ENCODE measurements at places on chromosomes 5 and 9.

GRCh38 chr5:113117543-113118115 is 141.0 kb downstream of the DCP2 start:
- DNase-seq, result peak; percentile 31

DNA sequence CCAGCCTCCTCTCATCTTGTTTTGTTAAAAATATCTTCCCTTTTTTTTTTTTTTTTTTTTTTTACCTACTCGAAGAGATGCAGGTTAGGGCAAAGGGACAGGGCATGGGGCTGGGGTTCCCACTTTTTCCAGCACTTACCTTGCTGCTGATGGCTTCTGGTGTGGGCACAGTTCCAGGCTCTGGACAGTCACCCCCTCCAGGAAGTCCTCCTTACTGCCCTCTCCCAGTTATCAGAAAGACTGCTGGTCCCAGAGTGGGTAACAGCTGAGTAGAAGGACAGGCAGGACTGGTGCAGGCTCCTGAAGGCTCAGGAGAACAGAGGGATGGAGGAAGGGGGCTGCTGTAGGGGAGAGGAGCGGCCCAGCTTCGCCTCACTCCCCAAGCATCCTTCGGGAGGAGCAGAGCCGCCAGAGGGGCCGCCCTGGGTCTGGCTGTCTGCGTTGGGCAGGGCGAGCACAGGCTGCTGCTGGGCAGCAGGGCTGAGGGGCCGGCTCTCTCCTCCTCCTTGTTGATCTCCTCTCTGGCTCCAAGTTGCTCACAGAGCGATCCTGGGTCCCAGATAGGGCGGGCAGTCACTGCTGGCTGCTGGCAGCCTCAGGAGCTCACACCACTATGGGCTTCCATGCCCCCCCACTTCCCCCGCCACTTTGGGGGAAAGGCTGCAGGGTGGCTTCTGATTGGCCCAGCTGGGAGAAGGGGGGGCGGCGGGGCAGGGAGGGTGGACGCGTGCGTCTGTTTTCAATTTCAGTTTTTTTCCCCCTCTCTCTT is at the start of gene PDGFRB:
TSS of gene PDGFRB (minus strand) at position 588 of the 769 bp plus-strand sequence. CDS start 18,798 bp downstream, outside the sequence.
- no peak for DNase-seq

DNA sequence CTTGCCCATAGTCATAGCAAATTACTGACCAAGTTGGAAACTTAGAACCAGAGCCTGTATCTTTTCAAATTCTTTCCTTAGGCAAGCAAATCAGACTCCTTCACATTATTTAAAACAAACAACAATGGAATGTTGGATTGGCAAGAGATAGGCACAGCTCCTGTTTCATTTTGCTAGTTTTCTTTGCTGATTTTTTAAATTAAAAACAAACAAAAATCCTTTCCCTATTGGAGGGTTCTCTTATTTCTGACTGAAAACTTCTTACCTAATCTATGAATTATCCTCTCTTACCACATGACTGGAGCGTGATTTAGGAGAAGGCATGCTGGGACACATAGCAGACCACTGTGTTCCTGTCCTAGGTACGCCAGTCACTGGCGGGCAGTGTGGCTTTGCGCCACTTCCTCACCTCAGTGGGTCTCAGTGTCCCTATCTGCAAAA is 63.0 kb downstream of the TTC39B start:
- no peak for DNase-seq

DNA sequence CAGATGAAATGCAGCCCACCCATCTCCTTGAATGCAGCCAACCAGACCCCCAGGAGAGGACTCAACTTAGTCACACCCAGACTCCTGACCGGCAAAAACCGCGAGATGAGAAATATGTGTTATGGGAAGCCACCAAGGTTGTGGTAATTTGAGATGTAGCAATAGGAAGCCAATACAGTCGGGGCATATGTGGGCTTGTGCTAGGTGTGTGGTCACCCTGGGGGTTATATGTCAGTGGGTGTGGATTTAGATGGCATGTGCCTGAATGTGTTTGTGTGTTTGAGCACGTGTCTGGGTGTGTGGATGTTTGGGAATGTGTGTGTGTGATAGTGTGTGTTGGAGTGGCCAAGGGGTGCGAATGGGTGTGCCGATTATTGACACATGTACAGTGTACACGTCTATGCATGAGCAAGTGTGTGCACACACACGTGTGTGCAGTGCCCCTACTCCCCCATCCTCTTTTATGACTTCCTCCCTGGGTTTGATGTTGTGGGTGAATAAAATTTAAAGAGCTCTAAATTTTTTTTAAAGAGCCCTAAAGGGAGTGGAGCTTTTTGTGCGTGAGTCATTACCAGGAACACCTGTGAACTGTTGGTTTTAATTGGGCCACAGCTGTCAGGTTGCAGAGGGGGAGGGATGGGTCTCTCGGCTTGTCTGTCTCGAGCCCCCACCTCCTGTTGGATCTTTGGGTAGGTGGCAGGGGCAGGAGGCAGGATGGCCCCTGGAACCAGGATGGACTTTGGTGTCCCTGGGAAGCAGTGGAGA is 86.8 kb downstream of the LHX2 start:
- no peak for DNase-seq

- no peak for DNase-seq
Observed at GRCh38 chr9:5790923-5791322, 42.0 kb downstream of the ERMP1 start.

DNA sequence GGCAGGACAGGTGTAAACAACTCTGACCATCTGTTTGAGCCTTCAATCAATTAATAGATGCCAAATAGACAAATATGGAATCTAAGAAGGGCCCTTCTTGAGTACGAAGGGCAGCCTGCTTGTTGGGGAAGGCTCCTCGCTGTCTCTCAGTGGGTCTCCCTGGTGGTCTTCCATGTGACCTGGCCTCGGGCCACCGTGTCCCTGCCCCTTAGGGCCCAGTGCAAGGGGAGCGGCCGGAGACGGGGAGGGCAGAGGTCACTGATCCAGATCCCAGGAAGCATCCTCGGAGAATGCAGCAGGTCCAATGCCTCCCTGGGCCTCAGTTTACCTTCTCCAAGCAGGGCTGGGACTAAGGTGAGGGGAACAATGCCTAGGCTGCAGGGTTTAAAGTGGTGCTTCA is 2.5 kb downstream of the DBH start:
- DNase-seq, result no peak

DNA sequence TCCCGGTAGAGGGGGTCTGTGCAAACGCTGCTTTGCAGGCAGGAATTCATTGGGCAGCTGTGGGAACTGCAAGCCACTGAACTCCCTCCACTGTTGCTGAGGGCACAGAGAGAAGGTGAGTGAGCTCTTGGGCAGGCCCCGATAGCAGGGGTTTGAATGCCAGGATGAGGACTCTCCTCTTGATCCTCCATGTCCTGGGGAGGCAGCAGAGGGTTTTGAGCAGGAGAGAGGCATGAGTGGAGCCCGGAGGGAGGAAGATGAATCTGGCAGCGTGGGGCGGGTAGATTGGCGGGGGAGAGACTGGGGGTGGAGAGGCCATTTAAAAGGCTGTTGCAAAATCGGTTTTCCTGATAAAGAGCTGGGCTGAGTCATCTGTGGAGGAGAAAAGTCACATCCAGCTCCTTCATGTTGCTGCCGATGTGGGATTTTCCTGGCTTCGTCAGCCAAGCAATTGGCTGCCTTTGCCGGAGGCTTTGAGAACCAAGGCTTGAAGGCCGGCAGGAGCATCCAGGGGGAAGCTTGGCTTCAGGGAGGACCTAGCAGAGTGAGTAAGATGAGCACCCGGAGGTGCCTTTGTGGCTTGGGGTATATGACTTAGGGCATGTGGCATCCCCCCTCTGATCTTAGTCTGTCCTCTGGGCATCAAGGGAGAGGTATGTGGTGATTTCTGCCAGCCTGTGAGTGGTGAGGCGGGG is at the start of gene SYNPO:
TSS of gene SYNPO (plus strand) at position 350 of the 695 bp plus-strand sequence. CDS start 7,616 bp downstream, outside the sequence.
- DNase-seq, result peak; percentile 20

DNA sequence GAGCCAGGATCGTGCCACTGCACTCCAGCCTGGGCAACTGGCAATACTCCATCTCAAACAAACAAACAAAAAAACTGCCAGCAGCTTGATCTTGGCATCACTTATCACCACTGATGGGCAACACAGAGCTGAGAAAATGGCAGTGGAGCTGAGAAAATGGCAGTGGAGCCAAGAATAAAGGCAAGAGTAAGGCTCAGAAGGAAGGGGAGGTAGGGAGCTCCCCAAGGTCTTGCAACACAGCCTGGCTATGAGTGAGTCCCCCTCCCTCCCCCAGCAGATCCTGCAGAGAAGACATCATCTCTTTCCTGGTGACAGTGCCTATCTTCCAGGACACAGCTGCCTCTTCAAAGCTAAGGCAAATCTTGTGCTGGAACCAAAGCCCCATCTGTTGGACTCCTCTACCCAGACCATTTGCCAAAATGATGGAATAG is 70.3 kb downstream of the UGCG start:
- no peak for DNase-seq

- no peak for DNase-seq
Observed at GRCh38 chr9:109101202-109101595, 18.5 kb downstream of the TMEM245 start.

- DNase-seq, result no peak
Observed at GRCh38 chr5:176955895-176956294, 50.7 kb downstream of the UIMC1 start.

DNA sequence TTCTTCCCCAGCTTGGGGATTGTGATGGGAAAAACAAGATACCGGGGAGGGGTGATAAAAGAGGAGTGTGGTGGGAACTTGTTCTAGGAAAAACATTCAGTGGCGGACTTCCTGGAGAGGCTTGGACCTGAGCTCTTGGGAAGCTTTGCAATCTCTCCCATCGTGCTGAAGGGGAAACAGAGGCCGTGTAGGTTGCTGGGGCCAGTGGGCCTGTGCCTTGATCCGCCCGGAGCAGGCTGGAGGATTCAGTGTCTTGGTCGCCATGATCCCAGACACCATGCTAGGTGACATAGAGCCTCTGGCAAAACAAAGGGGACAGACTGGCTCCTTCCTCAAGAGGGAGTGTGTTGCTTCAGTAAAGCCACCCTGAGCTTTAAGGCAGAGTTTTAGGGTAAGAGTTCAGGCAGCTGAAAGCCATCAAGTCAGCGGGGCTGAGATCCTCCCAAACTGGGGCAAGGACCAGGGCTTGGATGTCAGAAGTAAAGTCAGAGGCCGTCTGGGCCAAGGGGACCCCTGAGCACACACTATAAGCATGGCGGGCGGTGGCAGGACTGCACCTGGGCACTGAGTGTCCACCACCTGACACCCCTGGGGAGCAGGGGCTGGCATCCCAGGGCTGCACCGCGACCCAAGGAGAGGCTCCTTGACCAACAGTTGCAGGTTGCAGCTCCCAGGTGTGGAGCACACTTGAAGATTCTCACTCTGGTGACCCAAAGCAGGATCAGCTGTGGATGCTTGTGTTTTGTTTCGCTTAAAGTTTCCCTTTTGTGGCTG is 44.7 kb downstream of the TRIP13 start:
- no peak for DNase-seq

DNA sequence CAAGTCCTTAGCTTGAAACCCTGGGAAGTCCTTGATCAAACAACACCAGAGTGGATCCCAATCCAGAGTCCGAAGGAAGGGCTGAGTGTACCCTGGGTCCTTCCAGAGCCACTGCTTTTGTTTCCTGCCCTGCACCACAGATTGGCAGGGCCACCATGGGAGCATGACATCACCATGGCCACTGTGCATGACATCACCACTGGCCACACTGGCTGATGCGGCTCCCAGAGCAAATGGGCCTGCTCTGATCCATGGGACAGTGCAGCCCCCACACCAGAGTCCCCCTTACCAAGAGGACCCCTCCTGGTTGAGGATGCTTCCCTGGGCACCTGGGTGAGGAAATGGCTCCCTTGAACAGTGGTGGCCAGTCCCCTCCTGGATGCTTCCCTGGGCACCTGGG is 9.9 kb downstream of the SLC6A3 start:
- DNase-seq, result no peak

- no peak for DNase-seq
Observed at GRCh38 chr5:57210633-57211032, 36.8 kb downstream of the GPBP1 start.

- DNase-seq, result no peak
Observed at GRCh38 chr9:130200038-130200849, 28.0 kb downstream of the NCS1 start.

DNA sequence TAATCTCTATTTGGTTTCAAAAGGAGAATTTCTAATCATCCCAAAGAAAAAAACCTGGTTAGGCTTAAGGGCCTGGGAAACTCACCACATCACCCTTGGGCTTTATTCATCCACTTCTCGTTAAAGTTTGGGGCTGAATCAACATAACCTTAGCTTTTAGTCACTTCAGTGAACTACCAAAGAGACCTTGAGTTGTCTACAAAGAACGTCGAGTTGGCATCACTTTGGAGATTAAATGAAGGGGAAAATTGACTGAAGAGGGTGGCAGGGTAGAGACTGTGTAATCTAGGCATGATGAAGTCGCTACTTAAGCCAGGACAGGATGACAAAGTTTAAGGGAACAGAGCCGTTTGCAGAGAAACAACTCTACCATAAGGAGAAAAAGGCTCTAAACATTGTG is 341.4 kb downstream of the RAB3C start:
- DNase-seq, result no peak

DNA sequence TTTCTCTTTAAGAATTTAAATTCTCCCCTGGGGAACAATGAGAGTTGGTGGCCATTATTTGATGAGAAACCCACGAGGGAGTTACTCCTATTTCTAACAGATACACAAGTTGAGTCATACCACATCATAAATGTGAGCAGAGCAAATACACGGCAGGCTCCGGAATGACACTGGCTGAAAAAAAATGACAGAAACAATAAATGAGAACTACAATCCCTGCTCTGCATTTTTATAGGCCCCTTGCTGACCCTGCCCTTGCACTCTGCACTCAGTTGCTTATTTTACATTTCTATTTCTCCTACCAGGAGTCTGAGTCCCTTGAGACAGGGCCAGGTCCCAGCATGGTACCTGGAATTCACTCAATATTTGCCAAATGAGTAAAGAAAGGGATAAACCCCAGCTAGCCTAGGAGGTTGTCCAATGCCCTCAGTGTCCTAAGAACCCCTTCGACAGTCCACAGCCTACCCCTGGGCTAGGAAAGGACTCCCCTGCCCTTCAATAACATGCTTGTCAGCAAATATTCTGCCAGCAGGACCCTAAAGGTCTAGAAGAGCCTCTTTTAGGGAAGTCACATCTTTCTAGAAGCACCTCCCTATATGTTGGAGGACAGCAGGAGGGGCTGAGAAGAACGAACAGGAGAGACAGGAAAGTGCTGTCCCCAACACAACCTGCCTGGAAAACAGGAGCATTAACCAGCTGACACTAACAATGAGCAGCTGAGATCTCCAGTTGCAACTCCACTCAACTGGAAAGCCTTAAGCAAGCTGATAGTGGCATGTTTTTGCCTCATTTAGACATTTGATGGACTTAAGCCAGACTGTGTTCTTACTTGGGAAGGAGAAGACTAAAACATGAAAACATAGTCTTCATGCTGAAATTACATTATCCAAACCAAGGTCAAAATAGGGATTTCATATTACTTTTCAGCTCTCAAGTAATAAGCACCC is 191.2 kb downstream of the ACTL7B start:
- DNase-seq, result no peak

DNA sequence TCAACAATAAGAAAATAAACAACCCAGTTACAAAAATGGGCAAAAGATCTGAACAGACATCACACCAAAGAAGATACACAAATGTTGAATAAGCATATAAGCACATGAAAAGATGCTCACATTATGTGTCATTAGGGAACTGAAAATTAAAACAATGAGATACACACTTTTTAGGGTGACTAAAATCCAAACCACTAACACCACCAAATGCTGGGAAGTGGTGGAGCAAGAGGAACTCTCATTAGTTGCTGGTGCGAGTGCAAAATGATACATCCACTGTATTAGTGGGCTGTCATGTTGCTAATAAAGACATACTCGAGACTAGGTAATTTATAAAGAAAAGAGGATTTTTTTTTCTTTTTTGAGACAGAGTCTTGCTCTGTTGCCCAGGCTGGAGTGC is 329.1 kb downstream of the TMEM38B start:
- DNase-seq, result no peak

GRCh38 chr9:136233411-136233810 is 12.2 kb downstream of the QSOX2 start:
- DNase-seq, result no peak

GRCh38 chr5:24850926-24851486 is 206.2 kb upstream of the CDH10 start:
- no peak for DNase-seq
